Activated CD4-positive, alpha-beta T cell treated with anti-CD3 and anti-CD28 coated beads for 24 hours (primary cell): ENCODE measurements at places on chromosomes 1 and 21.

- DNase-seq: no peak
Observed at GRCh38 chr1:245458761-245459174, 304.0 kb downstream of the KIF26B start.

DNA sequence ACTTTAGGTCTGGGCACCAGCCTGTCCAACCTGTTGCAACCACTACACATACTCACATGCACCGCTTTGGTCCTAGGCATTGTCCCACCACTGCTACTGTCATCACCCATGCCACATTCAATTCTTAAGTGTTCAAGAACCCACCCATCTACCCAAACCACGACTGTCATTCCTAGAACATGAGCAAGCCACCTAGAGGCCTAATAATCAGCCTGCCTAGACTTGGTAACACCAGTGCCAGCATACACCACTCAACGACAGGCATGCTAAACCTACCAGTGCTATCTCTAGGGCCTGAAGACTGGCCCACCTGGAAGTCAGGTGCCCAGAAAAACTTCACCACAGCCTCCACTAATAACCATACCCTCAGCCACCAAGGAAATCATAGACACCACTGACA is 532.8 kb upstream of the DEPDC1 start:
- no peak for DNase-seq

- DNase-seq: no peak
Observed at GRCh38 chr1:21926814-21927532, 10.1 kb downstream of the HSPG2 start.

DNA sequence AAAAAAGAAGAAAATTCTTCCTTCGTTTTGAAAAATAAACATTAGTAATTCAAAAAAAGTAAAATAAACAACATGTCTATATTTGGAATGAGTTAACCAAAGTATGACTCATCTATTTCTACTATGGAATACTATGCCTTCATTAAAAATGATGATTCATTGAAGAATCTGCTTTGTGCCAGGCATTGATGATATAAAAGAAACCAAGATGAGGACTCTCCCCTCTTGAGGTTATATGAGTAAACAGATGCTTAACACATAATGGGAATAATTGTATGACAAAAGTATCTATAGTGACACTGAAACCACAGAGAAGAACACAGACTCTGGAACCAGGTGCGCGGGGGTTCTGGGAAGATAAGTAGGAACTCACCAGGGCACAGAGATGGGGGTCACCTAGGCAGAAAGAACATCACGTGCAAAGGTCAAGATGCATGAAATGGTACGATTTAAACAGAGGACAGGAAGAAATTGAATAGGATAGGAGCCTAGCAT is 18.8 kb downstream of the ELF3 start:
- DNase-seq: no peak
